ENCODE measurements at places on chromosomes 5 and 9.

GRCh38 chr5:138282920-138283742, 8.7 kb upstream of the GFRA3 start:
- ATAC-seq: no peak

DNA sequence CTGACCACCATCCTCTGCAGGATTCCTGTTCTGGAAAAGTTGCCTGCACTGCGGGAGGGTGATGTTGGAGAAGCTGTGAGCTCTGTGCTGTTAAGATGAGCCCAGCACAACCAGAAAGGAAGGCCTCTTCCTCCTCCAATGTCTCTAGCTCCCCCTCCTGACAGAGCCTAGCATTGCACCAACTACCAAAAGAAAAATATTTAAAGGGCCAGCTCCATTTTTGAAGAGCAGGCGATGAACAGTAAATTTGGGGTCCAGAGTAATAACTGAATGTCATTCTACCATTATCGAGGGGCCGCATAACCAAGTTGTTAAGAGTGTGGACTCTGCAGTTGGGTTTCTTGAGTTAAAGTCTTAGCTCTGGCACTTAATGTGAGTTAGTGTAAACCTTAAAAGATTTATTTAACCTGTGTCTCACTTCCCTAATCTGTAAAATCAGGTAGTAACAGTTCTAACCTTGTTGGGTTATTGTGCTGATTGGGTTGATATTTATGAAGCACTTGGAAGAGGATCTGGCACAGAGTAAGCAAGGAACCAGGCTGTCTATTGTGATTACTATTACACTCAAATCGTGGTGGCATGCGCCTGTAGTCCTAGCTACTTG, 3.9 kb downstream of the TEX53 start:
- peak; percentile 61 for ATAC-seq

GRCh38 chr5:39138892-39139291, 64.7 kb upstream of the RICTOR start:
- peak; percentile 69 for ATAC-seq

- no peak for ATAC-seq
These were observed 262.5 kb downstream of the PSAT1 start for GRCh38 chr9:78559449-78559885.

- no peak for ATAC-seq
These were observed 117.5 kb upstream of the LMX1B start for GRCh38 chr9:126496181-126496576.

GRCh38 chr5:168227973-168228615, 63.4 kb upstream of the WWC1 start:
- no peak for ATAC-seq

GRCh38 chr5:43619380-43619779, 16.4 kb downstream of the NNT start:
- ATAC-seq: no peak
